Endothelial cell of umbilical vein (primary cell): ENCODE measurements at places on chromosomes 2 and 18. TPM values are rescaled to one million over a fixed set of nuclear protein-coding genes. Genes with fewer than 3 reads are reported as not detected.

Gene LAMA3
- 2.5 and 2.6 TPM in 2 replicates for polyA plus RNA-seq

Gene COL4A4
- not detected in 2 replicates for polyA plus RNA-seq

Gene CAPG
- polyA plus RNA-seq = 104 and 107 TPM in 2 replicates

Gene ZNF532
- 38.9 and 42.3 TPM in 2 replicates for polyA plus RNA-seq

Gene NOL4
- not detected in 2 replicates for polyA plus RNA-seq

Gene ALPG
- polyA plus RNA-seq = not detected in 2 replicates

Gene CSRNP3
- polyA plus RNA-seq = not detected in 2 replicates

Gene IWS1
- 10.4 and 14.7 TPM in 2 replicates for polyA plus RNA-seq

Gene PROM2
- polyA plus RNA-seq = 0.10 and 0.39 TPM in 2 replicates

Gene MERTK
- 38.6 and 39.6 TPM in 2 replicates for polyA plus RNA-seq

Gene CHST10
- polyA plus RNA-seq = 10.8 and 11.1 TPM in 2 replicates

Gene PID1
- polyA plus RNA-seq = not detected in 2 replicates

Gene FBXO48
- polyA plus RNA-seq = 0.46 and 0.48 TPM in 2 replicates

Gene STAT4
- 0.97 and 1.2 TPM in 2 replicates for polyA plus RNA-seq

Gene LINC00305
- not detected in 2 replicates for polyA plus RNA-seq

Gene KLHL29
- 4.6 and 5.6 TPM in 2 replicates for polyA plus RNA-seq

Gene IGFBP5
- 0.03 and 0.06 TPM in 2 replicates for polyA plus RNA-seq
